Cardiac fibroblast (primary cell): ENCODE measurements at places on chromosomes 4 and X.

DNA sequence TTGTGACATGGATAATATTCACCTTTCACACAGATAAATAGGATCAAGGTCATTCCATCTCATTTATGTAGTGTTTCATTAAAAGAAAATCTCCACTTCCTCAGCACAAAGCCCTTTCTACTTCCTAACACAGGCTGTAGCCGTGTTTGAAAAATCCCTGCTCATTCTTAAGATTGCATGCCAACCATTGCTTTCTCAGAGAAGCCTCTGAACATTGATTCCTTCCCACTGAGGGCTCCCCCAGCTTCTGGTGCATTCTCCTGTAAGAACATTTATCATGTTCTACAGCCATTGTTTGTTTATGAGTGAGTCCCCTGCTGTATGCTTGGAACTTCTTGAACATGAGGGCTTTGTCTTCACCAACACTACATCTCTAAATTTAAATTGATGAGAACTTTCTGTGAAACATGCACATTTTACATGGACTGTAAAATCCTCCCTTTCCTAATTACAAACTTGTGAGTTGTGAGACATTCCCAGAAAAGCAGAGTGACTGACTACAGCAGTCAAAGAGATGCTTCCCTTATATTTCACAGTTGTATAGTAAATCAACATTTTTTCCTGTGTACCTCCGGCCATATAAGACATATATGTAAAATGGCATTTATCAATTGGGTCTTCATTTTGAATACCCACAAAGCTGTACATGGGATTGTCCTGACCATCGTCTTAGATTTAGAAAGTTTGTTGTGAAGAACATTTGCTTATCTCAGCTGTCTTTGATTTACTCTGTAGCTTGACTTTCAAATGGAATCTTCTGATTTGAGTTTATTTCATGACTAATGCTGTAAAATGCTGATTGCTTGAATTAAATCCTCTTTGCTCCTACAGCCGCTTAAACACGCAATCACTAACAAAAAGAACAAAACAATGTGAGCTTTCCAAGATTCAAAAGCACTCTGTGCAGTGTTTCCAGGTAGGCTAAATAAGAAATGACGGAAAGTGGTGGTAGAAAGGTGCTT, 600.5 kb upstream of the SLIT2 start:
- DNase-seq: no peak

- peak; percentile 58 for DNase-seq
These were observed 192.0 kb downstream of the PPP3CA start for GRCh38 chr4:101155368-101155767.

- DNase-seq: no peak
These were observed 469.8 kb upstream of the CPEB2 start for GRCh38 chr4:14532436-14532835.

GRCh38 chr4:114249561-114249960, 270.1 kb upstream of the ARSJ start:
- DNase-seq: no peak

GRCh38 chr4:92305148-92305877, 1.5 kb downstream of the GRID2 start:
- peak; percentile 54 for DNase-seq

GRCh38 chr4:125096662-125097061, 218.1 kb upstream of the FAT4 start:
- no peak for DNase-seq

GRCh38 chr4:83846193-83846830, 310.4 kb downstream of the GPAT3 start:
- no peak for DNase-seq

GRCh38 chr4:59518005-59518823, 1681.9 kb upstream of the ADGRL3 start:
- no peak for DNase-seq

DNA sequence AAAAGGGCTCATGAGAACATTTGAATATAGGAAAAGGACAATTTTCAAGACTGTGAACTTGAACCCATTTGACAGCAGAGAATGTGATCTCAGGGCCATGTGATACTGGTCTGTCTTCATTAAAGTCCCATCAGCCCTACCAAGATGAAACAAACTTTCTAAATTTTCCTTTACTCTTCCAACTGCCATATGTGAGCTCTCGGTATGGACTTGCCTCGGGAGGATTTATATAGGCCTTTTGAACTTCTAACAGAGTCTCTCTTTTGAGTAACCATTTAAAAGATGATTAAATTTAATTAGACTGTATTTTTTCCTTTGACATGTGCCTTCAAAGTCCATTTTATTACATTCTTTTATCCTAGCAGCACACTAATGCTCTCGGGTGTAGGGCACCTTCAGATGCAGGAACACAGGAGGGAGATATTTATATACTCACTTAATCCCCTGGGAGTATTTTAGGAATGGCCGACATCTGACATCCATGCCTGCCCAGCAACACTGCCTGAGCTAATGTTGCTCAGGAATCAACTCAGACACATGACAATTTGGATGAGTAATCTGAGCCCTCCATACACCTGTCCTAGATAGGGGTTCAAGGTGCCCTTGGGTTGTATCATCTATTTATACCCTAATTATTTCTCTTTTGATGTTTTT, 155.0 kb downstream of the SLC7A11 start:
- DNase-seq: no peak

DNA sequence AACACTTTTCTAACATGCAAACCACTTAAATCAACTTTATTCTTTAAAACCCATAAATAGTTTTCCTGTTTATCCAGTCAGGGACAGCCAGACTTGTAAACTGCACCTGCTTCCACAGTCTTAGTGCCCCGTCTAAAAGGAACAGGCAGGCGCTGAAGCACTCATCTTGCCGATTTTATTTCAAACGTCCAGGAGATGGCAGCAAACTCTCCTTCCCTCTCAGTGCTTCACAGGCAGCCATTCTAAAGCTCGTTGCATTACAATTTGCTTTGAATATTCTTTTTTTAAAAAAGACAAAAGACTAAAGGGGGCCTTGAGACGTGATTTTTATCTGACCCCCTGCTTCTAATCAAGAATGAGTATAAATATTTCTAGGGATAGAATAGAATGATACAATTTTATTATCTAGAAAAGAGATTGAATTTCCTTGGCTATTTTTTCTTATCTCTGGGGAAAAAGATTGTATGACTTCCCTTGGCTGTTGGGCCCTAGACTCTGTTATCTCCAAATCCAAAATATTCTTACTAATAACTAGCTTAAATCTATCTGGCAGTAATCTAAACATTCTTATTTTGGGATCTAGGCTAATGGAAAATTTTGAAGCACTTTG, 93.6 kb upstream of the MYOZ2 start:
- DNase-seq: peak; percentile 89

GRCh38 chr4:173448103-173448502, 49.2 kb upstream of the SCRG1 start:
- peak; percentile 47 for DNase-seq

GRCh38 chr4:119816473-119816872, 187.9 kb upstream of the PDE5A start:
- DNase-seq: no peak

DNA sequence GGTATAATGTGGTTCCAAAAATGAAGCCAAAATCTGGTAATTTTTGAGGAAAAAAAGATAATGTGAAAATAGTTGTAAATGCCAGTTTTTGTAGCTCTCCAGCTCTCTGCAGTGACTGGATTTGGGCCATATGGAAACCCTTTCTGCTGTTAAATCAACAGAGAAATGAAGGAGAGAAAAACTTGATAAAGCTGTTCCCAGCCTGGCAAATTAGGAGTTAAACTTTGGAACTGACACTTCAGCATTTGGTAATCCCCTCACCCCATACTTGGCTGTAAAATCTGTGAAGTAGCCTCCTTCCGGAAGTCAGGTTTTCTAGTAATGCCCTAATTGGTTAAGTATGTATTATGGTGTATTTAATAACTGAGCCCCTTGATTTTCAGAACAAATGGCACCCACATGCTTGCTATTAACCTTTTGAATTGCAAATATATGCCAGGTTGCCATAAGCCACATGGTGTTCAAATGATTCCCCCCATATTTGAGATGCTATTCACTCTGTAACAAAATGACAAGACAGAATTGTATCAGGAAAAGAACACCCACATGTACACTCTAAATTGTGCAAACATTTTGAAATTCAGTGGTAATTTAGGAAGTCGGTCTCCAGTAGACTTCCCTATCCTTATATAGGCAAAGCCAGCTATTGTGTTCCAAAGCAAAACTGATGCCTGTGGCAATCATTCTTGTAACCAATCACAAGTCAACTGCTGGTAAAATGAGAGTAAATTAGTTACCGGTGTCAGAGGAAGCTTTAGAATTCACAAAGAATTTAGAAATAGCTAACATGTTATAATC, 96.3 kb upstream of the ADAMTS3 start:
- no peak for DNase-seq

DNA sequence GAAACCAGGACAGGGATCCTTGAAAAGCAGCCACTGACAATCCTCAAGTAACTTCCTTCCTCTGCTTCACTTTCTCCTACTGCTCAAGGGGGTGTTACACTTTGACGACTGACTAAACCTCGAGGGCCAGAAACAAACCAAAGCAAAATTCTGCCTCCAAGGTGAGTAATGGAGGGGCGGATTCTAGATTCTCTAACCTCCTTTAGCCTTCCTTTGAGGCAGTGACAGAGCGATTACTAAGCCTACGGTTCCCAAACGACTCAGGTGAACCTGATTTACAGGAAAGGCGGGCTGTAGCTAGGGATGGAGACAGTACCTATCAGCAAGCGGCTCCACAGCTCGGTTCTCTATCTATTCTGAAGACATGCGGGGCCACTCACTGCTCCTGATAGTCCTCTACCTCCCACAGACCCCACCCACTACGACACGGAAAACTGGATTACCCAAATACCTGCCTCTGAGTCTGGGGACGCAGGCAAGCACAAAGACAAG, 487 bp downstream of the TBCK start:
- DNase-seq: peak; percentile 65

DNA sequence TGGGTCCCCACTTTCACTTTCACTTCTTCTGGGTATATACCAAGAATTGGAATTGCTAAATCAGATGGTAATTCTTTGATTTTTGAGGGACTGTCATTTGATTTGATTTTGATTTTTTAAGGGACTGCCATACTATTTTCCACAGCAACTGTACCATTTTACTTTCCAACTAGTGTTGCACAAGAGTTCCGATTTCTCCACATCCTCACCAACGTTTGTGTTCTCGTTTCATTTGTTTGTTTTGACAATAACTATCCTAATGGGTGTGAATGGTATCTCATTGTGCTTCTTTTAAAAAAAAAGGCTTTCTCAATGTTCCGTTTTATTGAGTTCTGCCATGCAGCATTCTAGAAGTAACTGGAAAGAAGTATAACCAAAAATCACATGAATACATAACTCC, 62.6 kb downstream of the C4orf46 start:
- DNase-seq: no peak

GRCh38 chr4:73451404-73451803, 15.4 kb downstream of the AFP start:
- DNase-seq: peak; percentile 78

GRCh38 chr4:171235521-171235920, 577.7 kb upstream of the GALNTL6 start:
- DNase-seq: no peak

GRCh38 chrX:118254611-118255010, 91.3 kb upstream of the WDR44 start:
- peak; percentile 61 for DNase-seq

- DNase-seq: peak; percentile 59
These were observed 23.9 kb downstream of the ACSL4 start for GRCh38 chrX:109709129-109709631.

DNA sequence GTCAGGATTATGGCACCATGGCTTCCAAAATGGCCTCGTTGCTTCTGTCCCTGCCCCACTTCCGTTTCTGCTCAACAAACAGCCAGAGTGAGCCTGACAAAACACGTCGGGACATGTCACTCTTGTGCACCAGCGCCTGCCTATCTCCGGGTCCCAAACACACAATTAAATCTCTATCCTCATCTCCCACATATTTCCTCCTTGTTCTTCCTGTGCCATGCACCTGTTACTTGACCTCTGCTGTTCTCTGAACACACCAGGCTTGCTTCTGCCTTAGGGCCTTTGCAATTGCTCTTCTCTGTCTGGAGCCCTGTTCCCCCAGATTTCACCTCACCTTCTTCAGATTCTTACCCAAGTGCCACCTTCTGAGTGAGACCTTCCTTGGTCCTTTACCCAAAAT, 12.7 kb upstream of the CD38 start:
- no peak for DNase-seq

- DNase-seq: no peak
These were observed 183.2 kb upstream of the MAGEE2 start for GRCh38 chrX:75968293-75968692.

DNA sequence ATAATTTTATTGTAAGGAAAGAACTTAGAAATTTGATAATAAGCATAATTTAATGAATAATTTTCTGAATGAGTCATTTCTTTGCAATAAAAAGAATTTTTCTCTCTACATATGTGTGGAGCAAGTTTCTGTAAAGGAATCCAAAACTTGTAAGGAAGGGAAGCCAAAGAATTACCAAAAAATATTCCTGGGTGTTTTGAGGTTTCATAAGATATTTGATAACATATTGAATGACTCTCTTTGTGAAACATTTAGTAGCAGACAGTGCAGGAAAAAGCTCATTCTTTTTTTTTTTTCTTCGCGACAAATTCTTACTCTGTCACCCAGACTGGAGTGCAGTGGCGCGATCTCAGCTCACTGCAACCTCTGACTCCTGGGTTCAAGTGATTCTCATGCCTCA, 469.0 kb upstream of the MAGEB2 start:
- peak; percentile 52 for DNase-seq

DNA sequence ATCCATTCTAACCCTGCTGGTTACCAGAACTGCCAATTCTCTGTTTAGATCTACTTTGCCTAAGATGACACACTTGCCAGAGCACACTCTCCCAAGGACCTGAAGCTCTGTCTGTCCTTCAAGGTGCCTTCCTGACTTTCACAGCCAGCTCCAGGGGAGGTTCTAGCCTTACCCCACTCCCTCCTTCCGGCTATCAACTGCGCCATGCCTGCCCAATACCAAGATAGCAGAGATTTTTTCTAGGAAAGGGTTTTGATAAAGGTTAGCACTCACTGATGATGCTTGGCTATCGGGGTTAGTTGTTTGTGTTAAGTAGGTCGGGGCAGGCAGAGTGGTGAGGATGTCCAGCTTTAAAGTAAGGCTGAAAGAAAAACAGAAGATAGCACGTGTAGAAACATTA, 14.3 kb downstream of the ALPK1 start:
- no peak for DNase-seq
